ENCODE measurements at places on chromosomes 12 and 14. TPM values are rescaled to one million over a fixed set of nuclear protein-coding genes. Genes with fewer than 3 reads are reported as not detected.

DNA sequence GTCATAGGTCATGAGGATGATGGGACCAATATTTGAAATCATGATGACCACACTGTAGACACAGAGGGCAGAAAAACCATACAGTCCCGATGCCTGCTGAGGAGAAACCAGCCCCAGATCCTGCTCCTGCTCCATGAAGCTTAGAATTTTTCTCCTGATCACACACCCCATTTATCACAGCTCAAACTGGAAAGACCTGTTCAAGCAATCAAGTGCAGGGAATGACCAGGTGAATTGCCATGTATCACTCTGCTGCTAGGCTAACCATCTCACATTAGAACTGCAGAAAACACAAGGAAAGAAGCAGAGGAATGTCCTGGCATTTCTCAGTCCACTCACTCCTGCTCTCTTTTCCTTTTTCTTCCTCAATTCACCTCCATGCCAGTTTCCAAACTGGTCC lies 18.1 kb downstream of the MANSC1 start:
- H3K27ac ChIP-seq = no peak overlapping the region
- H3K27me3 ChIP-seq = peaks cover 12% of the 10 kb centered on the region
- H3K4me3 ChIP-seq = no peak overlapping the region
- peaks cover 20% of the 10 kb centered on the region for H3K4me1 ChIP-seq

- peaks cover 95% of the 10 kb centered on the region for H3K4me1 ChIP-seq
- no peaks in the 10 kb centered on the region for H3K27me3 ChIP-seq
- H3K27ac ChIP-seq = peak overlapping the region; percentile 85
- H3K36me3 ChIP-seq = peaks cover 85% of the 10 kb centered on the region
- DNase-seq = peak; percentile 90
Observed at GRCh38 chr12:46214668-46215436, 54.0 kb downstream of the SLC38A1 start.

The GPR68 gene
- total RNA-seq = 44.6 TPM

The NUDT4 gene
- 56.3 TPM for total RNA-seq

- H3K36me3 ChIP-seq = no peaks in the 10 kb centered on the region
- H3K27ac ChIP-seq = no peak overlapping the region
- H3K4me1 ChIP-seq = no peaks in the 10 kb centered on the region
Observed at GRCh38 chr14:84864548-84865271, 665.2 kb upstream of the FLRT2 start.

GRCh38 chr12:104930388-104931326 lies 27.4 kb downstream of the SLC41A2 start:
- H3K27me3 ChIP-seq = peaks cover 6% of the 10 kb centered on the region
- H3K4me3 ChIP-seq = no peak overlapping the region

DNA sequence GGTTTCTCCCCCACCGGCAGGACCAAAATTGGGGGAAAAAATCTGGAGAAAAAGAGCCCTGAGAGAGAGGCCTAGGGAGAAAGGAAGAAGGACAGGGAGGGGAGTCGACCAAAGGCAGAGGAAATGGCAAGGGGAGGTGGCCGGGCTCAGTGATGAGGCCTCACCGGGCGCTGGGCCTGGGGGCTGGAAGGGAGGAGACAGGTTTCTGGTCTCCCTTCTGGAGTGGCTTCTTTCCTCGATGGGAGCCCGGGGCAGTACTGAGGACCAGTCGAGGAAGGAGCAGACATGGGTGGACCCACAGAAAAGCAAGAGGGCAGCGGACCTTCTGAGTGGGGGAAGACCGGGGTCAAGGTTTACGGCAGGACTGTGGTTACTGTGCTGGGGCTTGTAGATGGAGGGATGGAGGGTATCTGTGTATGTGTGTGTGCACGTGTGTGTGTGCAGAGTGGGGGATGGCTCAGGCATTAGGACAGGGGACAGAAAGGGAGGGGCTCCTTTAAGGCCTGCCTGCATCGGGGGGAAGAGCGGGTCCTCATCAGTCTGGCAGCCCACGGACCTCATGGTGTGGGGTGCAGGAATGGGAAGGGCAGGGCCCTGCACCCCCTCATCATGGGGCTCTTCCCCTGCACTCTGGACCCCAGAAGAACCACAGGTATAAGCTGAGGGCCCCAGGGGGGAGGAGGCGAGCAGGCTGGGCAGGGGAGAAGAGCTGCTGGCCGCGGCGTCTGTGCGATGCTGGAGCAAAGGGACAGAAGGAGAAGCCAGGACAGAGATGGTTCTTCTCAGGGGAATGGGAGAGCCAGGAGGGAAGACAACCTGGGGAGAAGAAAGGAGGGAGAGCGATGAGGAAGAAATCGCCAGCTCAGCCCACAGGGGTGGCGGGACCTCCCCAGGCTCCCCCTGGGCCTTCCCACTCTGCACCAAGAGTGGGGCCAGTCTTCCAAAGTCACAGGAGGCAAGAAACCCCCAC lies 15.1 kb upstream of the RPLP0 start:
- H3K4me3 ChIP-seq = no peak overlapping the region
- peaks cover 40% of the 10 kb centered on the region for H3K36me3 ChIP-seq
- no peak for DNase-seq
- H3K27ac ChIP-seq = peak overlapping the region; percentile 60

DNA sequence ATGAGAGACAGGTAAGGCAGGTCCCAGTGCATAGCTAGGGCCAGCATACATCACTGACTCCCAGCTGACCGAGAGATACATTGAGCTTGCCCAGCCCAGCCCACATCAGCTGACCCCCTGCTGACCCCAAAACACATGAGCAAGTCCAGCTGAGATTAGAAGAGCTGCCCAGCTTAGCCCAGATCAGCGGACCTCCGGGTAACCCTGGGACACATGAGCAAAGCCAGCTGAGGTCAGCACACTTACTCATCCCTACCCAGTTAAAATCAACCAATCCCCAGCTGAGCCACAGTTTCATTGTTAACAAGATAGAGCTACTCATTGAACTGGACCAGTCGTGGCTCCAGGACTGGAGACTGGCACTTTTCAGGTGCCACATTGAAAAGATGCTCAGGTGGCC lies 21.8 kb upstream of the FBXO34 start:
- no peaks in the 10 kb centered on the region for H3K36me3 ChIP-seq
- no peak overlapping the region for H3K4me3 ChIP-seq
- H3K4me1 ChIP-seq = no peaks in the 10 kb centered on the region
- DNase-seq = no peak

The IFI27L2 gene
- total RNA-seq = 74.6 TPM

DNA sequence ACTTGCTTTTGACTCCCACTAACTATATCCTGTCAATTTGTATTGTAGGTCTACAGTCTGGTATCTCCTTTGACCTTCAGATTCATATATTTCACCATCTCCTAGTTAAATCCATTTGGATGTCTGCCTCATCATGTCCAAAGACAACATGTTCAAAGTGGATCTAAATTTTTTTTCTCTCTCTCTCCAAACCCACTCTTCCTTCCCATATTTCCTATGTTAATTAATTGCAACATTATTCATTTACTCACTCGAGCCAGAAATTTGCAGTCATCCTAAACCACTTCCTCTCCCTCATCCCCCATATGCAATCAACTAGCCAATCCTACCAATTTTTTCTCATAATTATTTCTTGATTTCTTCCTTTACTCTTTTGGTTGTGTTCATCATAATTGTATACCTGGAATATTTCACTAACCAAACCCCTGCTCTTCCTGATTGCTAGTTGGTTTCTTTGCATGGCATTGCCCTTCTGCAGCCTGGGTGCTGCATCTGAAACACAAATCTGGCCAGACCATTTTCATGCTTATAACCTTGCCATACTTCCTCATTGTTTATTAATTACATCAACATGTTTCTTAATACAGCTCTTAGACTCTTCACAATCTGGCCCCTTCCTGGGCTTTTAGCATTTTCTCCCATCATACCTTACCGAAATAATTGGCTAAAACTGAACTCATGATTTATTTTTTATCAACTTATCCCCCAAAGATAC lies 442.2 kb downstream of the ADAMTS20 start:
- no peak for DNase-seq
- no peak overlapping the region for H3K27ac ChIP-seq
- no peaks in the 10 kb centered on the region for H3K36me3 ChIP-seq
- no peaks in the 10 kb centered on the region for H3K4me1 ChIP-seq
- no peak overlapping the region for H3K4me3 ChIP-seq

- DNase-seq = peak; percentile 24
- H3K4me1 ChIP-seq = peaks cover 28% of the 10 kb centered on the region
- peak overlapping the region; percentile 95 for H3K27ac ChIP-seq
- H3K4me3 ChIP-seq = peak overlapping the region; percentile 95
Observed at GRCh38 chr12:29147731-29148595, 1.1 kb upstream of the FAR2 start.

DNA sequence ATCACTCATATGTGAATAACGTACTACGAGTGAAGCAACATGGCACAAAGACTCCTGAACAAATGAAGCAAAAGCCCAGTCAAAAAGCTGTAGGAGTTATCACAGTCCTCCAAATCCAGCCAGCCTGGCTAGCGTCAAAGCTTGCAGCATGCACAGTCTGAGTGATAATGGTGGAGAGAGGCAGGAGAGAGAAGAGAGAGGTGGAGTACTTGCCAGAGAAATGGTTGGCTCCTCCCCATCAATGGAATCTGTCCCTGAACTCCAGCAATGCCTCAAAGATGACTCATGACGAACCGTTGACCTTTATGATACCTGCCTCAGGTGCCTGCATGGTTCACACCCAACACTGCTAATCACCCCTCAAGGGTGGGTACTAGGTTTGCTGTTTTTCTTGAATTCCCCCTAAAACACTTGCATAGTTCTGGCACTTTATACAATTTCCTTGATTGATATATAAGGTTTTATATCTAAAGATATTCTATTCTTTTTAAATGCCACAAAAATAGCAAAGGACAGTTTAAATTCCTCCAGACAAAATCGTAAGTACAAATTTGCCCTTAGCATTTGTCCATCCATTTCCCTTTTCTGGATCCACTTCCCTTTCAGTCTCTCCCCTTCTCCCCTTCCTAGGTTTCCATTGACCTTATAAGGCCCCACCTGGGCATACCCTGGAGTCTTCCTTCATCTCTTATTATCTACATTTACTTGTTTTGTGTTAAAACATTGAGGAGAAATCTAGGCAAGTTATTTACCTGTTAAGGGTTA lies 10.2 kb downstream of the ARHGDIB start:
- H3K4me3 ChIP-seq = peak overlapping the region; percentile 75
- peak overlapping the region; percentile 93 for H3K27ac ChIP-seq
- no peak for DNase-seq
- H3K27me3 ChIP-seq = no peaks in the 10 kb centered on the region

The SMIM41 gene
- total RNA-seq = not detected

GRCh38 chr12:110077800-110078199 lies 29.5 kb upstream of the C12orf76 start:
- DNase-seq = no peak
- H3K27ac ChIP-seq = peak overlapping the region; percentile 29
- H3K36me3 ChIP-seq = peaks cover 7% of the 10 kb centered on the region
- H3K4me1 ChIP-seq = peaks cover 49% of the 10 kb centered on the region
- no peaks in the 10 kb centered on the region for H3K27me3 ChIP-seq

GRCh38 chr12:9773216-9773877 lies 12.6 kb upstream of the CD69 start:
- peak overlapping the region; percentile 69 for H3K27ac ChIP-seq
- no peak for DNase-seq
- H3K36me3 ChIP-seq = peaks cover 24% of the 10 kb centered on the region
- H3K4me3 ChIP-seq = peak overlapping the region; percentile 65

GRCh38 chr12:11861155-11861863 lies 209.4 kb upstream of the BCL2L14 start:
- no peak for DNase-seq
- no peaks in the 10 kb centered on the region for H3K27me3 ChIP-seq
- H3K4me1 ChIP-seq = peaks cover 3% of the 10 kb centered on the region
- H3K36me3 ChIP-seq = peaks cover 35% of the 10 kb centered on the region

The NGB gene
- not detected for total RNA-seq

The DAAM1 gene
- 24.9 TPM for total RNA-seq

DNA sequence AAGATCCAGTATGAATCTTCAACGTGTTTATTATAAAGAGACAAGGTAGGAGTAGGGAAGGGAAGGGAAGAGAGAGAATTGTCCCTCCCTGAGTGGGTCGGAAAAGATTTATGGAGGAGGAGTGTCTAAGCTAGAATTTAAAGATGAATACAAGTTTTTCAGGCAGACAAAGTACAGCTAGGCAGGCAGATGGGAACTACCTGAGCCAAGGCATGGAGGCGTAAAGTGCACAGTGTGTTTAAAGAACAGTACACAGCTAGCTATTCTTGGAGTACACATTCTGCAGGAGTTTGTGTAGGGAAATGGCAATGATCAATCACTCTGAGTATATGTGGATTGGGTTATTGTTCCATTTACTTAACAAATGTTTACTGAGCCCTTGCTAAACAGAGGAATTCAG lies 20.1 kb downstream of the PLEKHG7 start:
- DNase-seq = no peak
- H3K4me1 ChIP-seq = no peaks in the 10 kb centered on the region
- H3K36me3 ChIP-seq = no peaks in the 10 kb centered on the region
- H3K27ac ChIP-seq = no peak overlapping the region
- no peak overlapping the region for H3K4me3 ChIP-seq

DNA sequence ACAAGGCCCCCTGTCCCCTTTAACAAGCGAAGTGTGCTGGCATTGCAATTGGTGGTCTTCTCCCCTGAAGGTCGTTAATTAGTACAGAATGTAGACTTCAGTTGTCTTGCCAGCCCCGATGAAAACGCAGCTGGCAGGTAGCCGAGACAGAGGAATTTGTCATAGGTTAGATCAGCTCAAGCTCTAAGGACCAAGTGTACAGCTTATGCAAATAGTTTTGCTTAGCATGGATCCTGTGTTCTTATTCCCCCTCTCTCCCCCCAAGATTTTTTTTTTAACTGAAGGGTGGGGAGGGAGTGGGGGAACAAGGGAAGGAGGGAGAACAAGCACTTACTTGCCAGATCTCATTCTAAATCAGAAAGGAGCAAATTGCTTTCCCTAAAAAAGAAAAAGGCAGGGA lies 58.6 kb upstream of the PARP11 start:
- H3K36me3 ChIP-seq = no peaks in the 10 kb centered on the region
- no peak overlapping the region for H3K27ac ChIP-seq
- peaks cover 4% of the 10 kb centered on the region for H3K27me3 ChIP-seq
- H3K4me1 ChIP-seq = peaks cover 53% of the 10 kb centered on the region
